Left ventricle myocardium superior (tissue), 1 donor: ENCODE measurements at places on chromosomes 4 and X. TPM values are rescaled to one million over a fixed set of nuclear protein-coding genes. Genes with fewer than 3 reads are reported as not detected.

DNA sequence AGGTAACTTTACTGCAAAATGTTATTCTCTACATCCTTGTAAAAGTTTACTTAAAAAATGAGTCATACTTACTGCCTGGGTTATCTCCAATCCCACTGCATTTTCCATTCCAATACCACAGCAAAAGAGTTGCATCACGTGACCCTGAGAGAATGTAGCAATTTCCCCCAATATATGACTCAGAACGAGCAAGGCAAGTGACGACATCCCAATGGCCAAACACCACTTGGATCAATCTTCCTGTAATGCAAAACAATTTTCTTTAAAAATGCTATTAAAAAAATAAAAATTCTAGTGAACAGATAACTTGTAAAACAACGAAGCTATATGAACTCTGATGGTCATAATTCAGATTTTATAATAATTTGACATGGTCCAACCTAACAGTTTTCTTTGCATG lies 224.3 kb downstream of the DCLK2 start:
- no peak for DNase-seq

DNA sequence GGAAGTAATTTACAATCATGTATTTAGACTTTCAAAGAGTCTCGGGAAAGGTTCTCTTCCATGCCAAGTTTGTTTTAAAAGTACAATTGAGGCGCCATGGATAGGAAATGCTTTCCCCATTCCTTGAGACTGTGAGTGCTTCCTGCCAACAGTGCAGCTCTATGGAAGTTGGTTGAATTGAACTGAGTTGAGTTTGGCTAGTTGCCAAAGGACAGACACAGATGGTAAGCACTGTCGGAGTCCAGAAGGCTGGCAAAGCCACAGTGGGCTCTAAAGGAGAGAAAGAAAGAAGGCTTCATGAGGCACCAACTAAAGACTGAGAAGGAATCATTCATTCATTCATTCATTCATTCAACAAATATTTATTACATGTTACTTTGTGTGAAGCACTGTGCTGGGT lies 4.3 kb upstream of the KCNE5 start:
- DNase-seq, result no peak

DNA sequence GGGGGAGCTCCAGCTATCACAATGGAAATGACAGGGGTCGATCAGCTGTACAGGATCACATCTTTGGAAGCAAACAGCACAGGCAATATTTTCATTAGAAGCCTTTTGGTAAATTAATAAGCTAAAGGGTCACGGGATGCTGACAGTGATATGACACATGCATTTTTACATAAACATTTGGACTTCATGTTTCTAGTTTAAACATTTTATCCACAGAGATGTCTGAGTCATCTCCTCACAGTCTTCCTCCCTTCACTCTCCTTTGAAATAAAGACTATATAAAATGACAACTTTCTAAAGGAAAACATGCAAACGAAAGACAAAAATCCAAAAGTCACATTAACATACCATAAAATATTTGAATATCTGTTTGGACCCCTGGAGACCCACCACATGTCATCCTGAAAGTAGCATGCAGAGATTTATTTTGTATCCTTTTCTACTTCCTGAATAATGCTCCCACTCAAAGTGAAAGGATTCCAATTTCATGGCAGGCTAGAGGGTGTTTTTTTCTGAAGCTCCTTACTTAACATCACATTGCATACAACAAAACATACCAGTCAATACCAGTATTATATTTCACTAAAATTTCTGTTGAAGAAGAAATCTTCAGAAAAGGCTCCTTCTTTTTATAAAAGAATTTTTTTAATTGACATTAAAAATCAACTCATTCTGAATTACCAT lies 200.1 kb upstream of the PPARGC1A start:
- DNase-seq, result no peak

- no peak for DNase-seq
These were observed 591.5 kb upstream of the PITX2 start for GRCh38 chr4:111214371-111214770.

- no peak for DNase-seq
These were observed 11.2 kb downstream of the FAM9C start for GRCh38 chrX:13033193-13033592.

The DTHD1 gene
- 0.10 TPM for total RNA-seq
